ENCODE measurements at places on chromosomes 2 and 18.

GRCh38 chr2:31390324-31390723 is 24.2 kb downstream of the XDH start:
- no peak overlapping the region for H3K4me3 ChIP-seq
- no peaks in the 10 kb centered on the region for H3K4me1 ChIP-seq
- no peak overlapping the region for H3K27ac ChIP-seq
- H3K27me3 ChIP-seq: no peaks in the 10 kb centered on the region

- DNase-seq: peak; percentile 56
- H3K4me1 ChIP-seq: no peaks in the 10 kb centered on the region
- no peaks in the 10 kb centered on the region for H3K27me3 ChIP-seq
- H3K36me3 ChIP-seq: no peaks in the 10 kb centered on the region
- H3K4me3 ChIP-seq: no peak overlapping the region
Observed at GRCh38 chr2:129233751-129234406, 745.6 kb upstream of the RAB6C start.

DNA sequence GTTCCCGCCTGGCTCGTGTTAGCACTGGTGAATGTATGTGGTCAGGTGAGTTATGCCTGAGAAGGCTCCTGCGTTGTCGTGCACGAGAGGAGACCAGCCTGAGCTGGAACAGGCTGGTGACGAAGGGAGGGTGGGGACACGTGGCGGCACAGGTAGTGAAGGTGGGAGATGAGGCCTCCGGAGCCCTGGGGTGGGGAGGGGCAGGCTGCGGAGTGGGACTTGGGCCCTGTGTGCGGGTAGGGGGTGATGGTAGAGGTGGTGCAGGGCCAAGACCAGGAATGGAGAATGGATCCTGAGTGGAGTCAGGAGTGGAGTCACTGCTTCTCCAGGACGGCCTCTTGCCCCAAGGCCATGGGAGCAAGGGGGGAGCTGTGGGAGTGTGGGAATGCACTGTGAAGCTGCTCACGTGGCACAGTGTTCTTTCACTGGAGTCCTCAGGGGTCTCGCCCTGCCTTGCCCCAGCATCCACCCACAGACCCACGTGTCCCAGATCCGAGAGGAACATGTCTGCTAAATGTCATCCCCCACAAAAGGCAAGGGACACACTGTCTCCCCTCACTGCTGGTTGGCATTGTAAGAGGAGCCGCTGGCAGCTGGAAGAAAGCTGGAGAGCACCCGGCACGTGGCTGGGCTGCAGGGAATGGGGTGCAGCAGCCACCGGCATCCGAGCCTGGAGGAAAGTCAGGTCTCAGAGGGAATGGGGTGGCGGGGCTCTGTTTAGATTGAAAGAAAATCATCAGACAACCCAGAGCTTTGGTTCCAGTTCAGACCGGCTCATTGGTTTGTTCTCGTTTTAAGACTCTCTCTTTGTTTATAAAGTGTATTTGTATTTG is 63.7 kb downstream of the CYP26B1 start:
- H3K4me1 ChIP-seq: peaks cover 6% of the 10 kb centered on the region
- DNase-seq: no peak
- no peak overlapping the region for H3K4me3 ChIP-seq

DNA sequence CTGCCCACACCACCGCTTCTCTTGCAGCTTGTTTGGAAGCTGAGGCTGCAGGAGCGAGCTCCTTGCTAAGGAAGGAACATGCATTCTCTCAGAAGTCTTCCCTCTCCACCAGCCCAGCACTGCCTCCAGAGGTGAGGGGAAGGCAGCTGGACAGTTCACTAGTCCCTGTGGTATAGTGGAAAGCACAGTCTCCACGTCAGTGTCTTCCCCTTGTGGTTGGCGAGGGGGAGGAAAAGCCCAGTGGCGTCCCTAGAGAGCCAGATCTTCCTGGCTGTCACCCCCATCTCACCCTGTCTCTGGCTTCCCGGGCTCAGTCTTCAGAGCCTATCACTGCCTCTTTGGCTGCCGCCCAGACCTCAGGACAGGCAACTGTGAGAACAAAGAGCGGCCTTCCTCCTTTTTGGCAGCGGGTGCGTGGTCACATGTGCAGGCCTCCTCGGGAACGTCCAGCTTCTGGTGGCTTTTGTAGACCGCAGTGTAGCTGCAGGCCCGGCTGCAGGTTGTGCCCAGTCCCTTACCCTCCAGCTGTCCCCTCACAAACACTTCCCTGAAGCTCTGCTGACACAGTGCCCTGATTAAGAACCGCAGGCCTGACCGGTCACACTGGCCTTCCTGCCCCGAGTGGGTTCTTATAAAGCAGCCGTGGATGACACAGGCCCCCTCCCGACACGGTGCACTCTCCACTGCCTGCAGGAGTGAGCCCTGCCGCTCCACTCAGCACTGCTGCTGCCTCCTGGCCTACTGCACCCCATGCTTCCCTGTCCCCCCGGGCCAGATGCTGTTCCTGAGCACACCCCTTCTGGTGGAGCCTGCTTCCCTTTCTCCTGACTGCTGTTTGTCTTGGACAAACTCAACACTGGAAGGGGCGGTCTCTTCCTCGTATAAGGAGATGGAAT is 90.9 kb downstream of the RNF144A start:
- DNase-seq: no peak
- H3K36me3 ChIP-seq: no peaks in the 10 kb centered on the region
- H3K27ac ChIP-seq: no peak overlapping the region
- no peaks in the 10 kb centered on the region for H3K27me3 ChIP-seq

- H3K36me3 ChIP-seq: no peaks in the 10 kb centered on the region
- H3K27me3 ChIP-seq: no peaks in the 10 kb centered on the region
- no peak for DNase-seq
Observed at GRCh38 chr18:57931038-57931437, 113.0 kb upstream of the NEDD4L start.
